ELR (cell line): ENCODE measurements at places on chromosomes 1 and 21.
A peak's percentile ranks its signal among the peaks of the same experiment; 100 is the strongest.

- peak; percentile 29 for DNase-seq
Measured at GRCh38 chr1:92219028-92219427, 1.3 kb downstream of the C1orf146 start.

GRCh38 chr1:43427941-43428340 lies 25.8 kb downstream of the HYI start:
- DNase-seq, result no peak

DNA sequence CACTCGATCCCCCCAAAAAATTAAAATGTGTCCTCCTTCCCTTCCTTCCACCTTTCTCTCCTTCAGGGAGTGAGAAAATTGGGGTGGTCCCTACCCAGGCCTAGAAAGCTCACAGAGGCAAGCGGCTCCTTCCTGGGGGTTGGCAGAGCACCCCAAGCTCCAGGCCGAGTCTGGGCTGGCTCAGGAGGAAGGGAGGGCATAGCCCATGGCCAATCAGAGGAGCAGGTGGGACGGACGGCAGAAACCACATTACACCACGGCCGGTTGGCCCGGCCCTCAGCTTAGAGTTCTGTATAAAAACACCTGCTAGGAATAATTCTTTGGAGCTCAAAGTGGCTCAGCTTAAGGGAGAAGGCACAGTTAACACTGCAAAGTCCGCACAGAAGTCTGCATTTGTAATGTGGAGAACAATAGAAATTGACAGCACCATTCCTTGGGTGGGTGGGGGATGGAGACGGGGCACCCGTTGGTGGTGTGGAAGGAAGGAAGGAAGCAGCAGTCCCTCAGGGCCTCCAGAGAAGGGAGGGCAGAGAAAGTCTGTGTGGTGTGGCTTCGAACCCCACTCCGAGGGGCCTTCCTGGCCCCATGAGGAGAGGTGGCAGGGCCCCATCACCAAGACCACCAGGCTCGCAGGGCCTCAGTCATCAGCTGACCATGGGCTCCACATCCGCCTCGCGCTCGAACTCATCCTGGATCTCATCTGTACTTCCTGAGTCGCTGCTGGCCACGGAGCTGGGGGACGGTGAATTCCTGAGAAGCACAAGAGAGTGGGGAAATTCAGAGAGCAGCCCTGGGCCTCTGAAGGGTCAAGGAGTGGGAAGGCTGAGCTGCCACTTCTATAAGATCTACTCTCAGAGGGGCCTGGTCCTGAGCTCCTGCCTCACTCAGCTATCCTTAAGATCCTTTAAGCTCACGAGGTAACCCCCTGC lies 5.8 kb upstream of the ALDH4A1 start:
- no peak for DNase-seq

- no peak for DNase-seq
Measured at GRCh38 chr1:203711251-203712007, 53.6 kb upstream of the LAX1 start.
